Frontal cortex (tissue), 4 donors: ENCODE measurements at places on chromosomes 7 and 10.

DNA sequence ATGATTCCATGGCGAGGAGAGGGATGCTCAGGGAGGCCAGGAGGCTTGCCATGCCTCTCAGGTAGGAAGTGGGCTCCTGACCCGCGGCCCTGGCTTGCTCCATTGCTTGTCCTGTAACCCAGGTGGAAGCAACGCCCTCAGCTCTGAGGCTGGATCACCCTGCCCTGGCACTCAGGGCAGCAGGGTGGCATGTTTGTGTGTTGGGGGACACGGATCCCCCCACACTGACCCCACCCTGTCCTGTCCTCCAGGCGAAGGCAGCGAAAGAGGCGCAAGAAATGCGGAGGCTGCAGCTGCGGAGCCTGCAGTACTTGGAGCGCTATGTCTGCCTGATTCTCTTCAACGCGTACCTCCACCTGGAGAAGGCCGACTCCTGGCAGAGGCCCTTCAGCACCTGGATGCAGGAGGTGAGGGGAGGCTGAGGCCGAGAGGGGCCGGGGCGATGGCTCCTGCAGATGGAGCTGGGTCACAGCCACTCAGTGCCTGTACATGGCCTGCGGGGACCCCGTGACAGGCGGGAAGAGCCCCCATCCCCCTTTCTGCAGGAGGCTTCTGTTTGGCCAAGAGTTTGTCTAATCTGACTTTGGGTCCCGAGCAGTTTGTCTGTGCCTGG, 38.3 kb downstream of the PRF1 start:
- DNase-seq = no peak

- no peak for DNase-seq
These were observed 77.3 kb downstream of the SEMA3A start for GRCh38 chr7:84117304-84117703.

DNA sequence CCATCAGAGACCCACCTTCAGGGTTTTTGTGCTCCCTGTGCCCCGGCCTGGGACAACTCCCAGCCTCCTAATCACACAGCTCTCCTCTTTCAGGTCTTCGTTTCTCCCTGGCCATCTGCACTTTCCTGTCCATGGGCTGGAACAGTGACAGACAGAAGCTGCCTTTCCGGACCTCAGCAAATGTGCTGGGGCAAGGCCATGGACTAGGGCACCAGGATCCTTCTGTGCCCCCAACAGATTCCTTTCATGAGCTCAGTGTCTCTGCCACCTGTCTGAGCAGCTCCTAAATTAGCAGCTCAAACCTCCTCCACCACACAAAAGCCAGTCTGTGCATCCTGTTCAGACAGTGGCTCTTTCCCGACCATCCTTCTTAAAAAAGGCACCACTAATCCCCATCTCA, 41.9 kb upstream of the FRMD4A start:
- no peak for DNase-seq

DNA sequence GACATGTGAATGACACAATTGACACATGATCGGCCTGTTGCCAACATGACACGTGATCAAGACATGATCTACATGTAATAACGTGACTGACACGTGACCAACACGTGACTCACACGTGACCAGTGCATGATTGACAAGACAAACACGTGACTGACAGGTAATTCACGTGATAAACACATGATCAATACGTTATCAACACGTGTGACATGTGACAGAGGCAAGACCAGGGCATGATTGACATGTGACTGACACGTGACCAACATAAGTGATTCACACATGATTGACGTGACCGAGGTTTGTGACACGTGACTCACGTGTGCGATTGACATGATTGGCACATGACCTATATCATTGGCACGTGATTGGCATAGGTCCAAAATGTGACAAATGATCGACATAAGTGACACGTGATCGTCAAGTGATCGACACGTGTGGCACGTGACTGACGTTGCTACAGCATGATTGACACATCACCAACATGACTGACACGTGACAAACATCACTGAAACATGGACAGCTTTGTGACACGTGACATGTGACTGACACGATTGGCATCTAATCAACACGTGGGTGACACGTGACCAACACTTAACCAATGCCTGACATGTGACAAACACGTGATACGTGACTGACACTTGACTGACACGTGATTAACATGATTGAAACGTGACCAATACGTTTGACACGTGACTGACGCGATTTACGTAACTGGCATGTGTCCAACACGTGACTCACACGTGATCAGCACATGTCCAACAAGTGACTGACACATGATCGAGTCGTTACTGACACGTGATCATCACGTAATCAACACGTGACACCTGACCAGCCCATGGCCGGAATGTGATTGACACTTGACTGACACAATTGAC, 23.0 kb downstream of the CRPPA start:
- no peak for DNase-seq

- no peak for DNase-seq
These were observed 135.1 kb upstream of the RET start for GRCh38 chr10:42941790-42942189.

DNA sequence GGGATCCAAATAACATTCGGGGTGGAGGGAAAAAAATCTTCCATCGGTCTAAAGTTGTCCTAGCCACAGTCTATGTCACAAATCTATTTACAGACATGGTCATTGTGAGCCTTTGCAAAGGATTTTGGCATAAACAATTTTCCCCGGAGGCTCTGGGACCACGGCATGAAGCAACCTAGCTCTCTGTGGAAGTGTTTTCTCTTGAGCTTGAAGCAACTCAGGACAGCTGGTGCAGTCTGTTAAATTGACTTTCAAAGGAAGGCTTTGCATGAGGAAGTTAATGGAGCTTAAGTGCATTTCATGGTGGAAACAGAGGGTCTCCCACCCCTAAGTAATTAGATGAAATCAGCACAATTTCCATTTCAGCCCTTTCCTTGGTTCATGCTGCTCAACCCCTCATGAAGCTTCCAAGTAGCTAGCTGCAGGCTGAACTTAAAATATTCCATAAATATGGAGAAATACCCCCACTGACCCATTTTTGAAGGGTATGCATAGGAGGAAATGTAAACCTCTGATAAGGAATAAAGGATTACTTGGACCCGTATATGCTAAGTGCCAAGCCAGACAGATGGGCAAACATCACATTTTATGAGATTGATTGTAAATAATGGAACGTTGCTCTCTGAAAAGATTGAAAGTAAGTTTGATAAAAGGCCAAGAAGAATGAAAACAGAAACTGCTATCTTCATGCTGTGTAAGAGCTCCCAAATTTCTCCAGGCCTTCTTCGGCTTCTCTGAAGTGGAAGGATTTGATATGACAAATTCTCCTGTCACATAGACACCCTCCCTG, 39.9 kb downstream of the CCDC3 start:
- no peak for DNase-seq

- DNase-seq = no peak
These were observed 171.2 kb upstream of the TNRC18 start for GRCh38 chr7:5594616-5595544.

DNA sequence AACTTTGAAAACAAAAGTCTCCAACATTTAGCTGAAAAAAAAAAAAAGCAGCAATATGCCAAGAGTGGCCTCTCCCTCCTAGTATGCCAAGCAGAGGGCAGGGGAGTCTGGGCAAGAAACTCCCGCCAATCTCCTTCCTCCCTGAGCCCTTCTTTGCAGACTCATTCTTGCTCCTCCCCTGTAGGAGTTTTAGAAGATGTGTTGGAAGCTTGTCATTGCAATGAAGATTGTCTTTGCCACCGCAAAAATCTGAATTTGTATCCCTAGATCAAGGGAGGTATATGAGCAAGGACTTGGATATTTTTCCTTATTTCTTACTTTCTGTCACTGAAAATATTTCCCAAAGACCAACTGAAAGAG, 2.6 kb upstream of the TNS3 start:
- no peak for DNase-seq

GRCh38 chr10:7168414-7168813, 242.4 kb downstream of the SFMBT2 start:
- no peak for DNase-seq

DNA sequence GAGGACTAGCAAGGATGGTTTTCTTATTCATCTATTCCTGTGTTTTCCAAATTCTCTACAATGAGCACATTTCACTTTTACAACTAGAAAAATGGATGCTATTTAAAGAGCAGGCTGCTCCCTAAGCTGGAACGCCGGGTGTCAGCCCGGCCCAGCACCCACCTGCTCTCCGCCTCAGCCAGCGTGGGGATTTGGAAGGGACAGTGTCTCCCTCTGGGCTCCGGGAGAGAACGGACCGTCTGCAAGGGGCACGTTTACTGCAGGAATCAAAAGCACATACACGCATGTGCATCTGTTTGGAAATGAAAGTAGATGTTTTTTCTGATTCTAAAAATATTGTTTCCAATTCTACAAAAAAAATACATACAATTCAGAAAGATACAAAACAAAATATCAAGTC, 2.3 kb upstream of the JAKMIP3 start:
- DNase-seq = no peak

- no peak for DNase-seq
These were observed 59.5 kb downstream of the SNX10 start for GRCh38 chr7:26351171-26351570.

DNA sequence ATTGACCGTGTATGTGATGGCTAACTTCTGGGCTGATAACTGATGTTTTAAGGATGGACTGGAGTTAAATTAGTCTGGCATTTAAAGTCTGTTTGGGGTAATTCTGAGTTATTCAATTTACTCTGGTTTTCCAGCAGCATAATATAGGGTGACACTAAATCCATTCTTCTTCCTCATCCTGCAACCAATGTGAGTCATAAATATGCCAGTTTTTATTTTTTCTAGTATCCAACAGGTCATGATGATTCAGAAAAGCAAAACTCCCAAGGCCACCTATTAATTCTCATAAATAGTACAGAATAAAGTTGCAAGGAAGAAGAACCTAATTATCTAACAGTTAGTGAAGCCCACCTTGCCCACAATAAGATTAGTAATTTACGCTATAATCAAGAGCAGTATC, 7.5 kb upstream of the EPHB6 start:
- DNase-seq = no peak
